ENCODE measurements at places on chromosomes 13 and 19. TPM values are rescaled to one million over a fixed set of nuclear protein-coding genes. Genes with fewer than 3 reads are reported as not detected.

Gene CEACAM7
- not detected for total RNA-seq

DNA sequence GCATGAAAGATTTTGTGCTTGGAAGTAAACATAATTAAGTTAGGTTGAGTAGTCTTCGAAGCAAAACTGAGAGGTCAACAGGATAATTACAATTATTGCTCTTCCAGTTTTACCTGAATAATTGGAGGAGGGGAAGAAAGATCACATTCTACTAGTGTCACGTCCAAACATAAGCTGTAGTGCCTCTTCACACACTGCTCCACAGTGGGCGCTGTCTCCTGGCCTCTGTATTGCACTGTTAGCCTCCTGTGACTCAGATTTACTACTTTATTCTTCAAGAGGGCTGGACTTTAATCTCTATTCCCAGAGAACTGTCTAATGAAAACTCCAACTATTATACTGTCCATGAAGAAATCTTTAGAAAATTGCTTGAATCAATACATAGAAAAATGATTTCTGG, 62.9 kb downstream of the TRPC4 start:
- DNase-seq, result no peak

GRCh38 chr19:33804021-33804799, 7.5 kb downstream of the KCTD15 start:
- no peak for DNase-seq

- no peak for DNase-seq
These were observed 197.0 kb downstream of the PCDH9 start for GRCh38 chr13:67033170-67033569.

- DNase-seq, result no peak
These were observed 2.5 kb upstream of the NR2C2AP start for GRCh38 chr19:19205416-19206410.

GRCh38 chr13:23899555-23899954, 2.3 kb upstream of the C1QTNF9B start:
- DNase-seq, result no peak
